ENCODE measurements at places on chromosomes 2 and 18.

- DNase-seq, result no peak
Measured at GRCh38 chr2:74715880-74716279, 61.8 kb downstream of the SEMA4F start.

- DNase-seq, result no peak
Measured at GRCh38 chr2:69620870-69621269, 22.7 kb downstream of the AAK1 start.

DNA sequence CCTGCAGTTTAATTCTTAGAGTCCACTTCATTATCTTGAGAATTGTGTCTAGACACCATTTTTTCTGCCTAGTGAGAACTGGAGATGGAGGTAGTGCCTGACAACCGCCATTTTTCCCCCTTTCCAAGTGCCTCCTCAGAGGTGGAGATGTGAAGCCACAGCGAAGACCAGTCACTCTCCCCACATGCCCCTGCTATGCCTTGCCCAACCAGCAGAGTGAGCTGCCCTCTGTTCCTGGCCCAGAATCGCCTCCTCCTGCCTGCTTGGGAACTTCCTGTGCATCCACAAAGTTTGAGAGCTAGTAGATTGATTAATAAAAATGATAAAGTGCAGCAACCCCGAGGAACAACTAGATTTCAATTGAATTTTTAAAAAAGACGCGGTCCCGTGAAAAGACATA, 123.3 kb downstream of the CLIP4 start:
- DNase-seq, result no peak

DNA sequence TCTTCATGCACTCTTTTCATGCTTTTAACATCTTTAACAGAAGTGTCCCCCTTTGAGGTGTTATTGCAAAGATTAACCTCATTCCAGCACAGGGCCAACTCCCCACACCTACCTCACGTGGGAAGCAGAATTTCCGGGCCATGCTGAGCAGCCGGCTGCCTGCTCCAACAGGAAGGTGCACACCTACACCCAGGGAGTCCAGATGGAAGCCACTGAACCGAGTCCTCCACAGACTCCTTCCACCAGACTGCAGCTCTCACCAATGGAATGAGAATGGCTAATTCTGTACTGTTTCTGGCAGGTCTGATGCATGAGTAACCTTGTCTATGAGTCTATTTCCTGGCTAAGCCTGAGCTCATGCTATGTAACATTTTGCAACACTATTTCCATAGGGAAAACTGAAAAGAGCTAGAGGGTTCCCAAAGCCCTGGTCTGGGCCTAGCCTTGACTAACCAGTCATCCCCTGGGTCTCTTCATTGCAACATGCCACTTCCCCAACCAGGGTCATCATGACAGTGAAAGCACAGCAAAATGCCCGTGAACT, 11.0 kb downstream of the ERFE start:
- DNase-seq, result no peak

DNA sequence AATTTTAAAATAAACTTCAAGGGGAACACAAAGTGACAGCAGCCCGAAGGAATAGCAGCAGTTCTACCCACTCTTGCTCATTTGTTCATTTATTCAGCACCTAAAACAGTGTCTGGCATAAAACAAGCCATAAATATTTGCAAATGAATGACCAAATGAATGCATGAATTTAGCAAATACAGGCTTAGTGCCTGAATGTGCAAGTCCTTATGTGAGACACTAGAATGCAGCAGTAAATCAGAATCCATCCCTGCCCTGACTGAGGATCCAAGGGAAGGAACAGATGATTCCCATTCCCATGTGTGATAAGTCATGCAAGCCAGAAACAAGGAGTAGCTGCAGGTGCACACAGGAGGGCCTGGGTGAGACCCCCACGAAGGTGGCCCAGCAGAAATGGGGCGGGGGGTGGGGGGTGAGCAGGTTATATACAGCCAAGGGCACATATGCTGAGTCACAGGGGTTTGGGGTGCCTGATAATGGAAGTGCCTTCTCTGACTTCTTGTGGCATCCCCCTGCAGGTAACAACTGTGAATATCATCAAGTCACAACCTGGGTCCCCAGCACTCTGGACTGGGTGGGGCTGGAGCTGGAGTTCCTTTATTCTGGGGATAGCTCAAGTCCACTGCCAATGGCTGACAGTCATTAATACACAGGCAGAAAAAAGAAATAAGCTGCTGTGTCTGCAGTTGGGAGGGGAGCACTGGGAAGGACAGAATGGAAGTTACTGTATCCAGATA, 311.9 kb downstream of the TXNL1 start:
- no peak for DNase-seq

DNA sequence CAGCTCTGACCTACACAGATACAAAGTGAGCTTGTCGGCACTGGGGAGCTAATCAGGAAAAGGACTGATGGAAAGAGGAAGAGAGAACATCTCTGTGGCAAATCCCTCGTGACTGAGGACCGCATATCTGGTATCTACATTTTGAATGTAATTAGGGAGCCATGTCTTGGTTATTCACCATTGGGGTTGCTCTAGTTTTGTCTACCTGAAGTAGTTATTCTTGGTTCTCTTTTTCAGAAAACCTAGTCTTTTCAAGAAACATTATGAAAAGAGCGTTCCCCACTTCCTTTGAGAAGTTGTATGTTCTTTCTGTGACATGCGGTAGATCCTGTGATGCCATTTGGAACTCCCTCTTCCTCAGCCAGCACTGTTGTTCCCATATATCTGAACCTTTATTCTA, 104.4 kb downstream of the DOCK10 start:
- no peak for DNase-seq

DNA sequence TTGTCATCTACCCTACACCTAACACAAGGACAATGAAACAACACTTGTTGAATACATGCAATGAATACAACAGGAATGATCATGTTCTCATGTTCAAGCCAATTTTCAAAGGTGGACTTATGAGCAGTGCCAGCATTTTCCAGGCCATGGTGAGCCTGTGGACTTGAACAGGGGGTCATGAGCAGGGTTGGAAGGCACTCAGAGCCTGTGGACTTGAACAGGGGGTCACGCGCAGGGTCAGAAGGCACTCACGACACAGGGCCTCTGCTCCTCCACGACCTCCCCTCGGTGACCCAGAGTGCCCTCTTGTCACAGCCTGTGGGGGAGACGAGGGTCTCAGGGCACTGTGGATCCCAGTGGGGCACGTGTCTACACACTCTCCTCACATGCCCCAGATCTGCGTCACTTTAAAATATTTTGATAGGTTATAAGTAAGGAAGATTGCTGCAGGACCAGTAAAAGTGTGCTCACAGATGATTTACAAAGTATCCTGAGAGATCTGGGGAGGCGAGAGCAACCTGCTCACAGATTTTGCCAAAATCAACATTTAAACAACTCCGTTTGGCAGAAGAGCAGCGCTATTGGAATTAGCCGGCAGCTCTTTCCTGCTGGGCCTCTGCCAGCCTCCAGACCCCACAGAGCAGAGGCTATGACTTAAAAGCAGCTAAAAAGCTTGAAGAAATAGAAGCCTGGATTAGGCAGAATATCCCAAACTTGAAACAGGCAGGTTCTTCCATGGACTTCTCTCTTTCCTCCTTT, 121.9 kb downstream of the TMEM18 start:
- DNase-seq, result no peak

- DNase-seq, result no peak
Measured at GRCh38 chr18:48441405-48441881, 32.3 kb upstream of the ZBTB7C start.

GRCh38 chr2:143345887-143346787, 216.9 kb downstream of the ARHGAP15 start:
- DNase-seq, result no peak

DNA sequence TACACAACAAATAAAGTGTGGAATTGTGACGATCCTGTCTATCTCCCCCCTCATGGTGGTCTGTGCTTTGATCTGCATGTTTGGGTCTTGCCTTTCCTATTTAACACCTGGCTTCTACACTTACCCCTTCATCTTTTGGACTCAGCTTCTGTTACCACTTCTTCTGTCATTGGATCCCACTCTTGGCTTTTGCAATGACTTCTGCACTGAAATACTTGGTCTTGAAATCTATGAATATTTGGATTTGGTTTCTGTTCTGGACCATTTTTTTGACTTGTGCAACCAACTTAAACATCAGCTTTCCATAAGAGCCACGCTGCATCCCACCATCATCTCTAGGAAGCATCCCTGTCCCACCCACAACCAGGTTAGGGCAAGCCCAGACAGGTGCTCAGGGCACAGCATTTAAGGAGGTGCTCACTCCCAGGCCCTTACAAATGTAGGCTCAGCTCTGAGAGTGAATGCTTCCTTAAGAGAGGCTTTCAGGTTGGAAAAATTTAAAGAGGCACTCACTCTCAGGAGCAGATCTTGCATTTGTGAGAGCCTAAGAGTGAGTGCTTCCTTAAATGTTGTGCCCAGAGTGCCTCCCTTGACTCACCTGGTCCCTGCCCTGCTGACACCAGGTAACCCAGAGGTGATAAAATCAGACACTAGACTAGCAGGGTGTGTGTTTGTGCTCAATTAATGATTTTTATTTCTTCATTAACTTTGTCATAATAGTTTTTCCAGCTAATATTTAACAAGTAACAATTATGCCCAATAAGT, 124.5 kb upstream of the SH3BP4 start:
- no peak for DNase-seq

DNA sequence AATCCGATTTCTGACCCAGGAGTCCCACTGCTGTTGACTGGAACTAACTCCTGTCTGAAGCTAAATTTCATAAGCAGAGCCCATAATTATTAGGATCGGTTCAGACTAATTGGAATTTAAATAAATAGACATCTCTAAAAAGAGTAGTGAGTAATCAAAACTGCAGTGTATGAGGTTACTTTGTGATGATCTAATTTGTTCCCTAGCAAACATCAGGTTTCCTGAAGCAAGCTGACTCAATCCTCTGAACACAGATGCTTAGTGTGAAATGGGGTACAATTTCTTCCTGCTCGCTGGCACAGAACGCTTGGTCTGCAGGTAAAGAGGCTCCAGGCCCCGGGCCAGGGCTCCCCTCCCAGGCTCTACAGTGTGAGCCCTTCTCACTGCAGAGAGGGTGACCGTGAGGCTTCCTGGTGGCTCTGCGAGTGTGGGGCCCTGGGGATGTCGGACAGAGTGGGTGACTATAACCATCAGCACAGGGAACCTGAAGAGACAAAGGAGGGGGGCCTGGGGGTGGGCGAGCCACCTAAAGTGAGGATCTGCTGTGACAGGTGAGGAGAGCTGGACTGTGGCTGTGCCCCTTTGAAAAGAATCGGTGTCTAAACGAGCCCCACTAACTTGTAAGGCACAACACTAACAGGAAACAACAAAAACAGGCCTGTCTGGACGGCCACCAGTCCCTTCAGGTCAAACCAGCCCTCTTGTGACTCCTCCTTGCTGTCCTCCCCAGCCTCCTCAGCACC, 20.2 kb downstream of the CHST10 start:
- peak; percentile 38 for DNase-seq

DNA sequence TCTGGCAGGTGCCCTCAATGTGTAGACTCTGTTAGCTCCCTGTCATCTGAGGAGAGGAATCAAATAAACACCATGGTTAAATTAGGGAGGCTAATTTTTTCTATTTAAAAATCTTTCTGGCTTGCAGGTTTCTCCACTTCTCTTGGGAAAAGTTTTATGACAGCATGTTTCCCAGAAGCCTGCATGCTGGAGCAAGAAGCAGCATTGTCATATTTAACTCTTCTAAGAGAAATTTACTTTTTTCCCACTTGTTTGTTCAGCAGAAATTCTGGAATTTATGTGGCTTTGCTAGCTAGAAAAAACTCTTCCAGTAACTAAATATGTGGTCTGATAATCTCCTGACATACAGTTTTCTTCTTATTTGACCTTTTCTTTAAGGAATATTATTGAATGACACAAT, 230.5 kb downstream of the PARD3B start:
- no peak for DNase-seq

- no peak for DNase-seq
Measured at GRCh38 chr2:4588606-4589005, 885.2 kb downstream of the DCDC2C start.

- no peak for DNase-seq
Measured at GRCh38 chr2:239767021-239767905, 257.9 kb downstream of the NDUFA10 start.

GRCh38 chr2:16073471-16073870, 133.1 kb downstream of the MYCN start:
- no peak for DNase-seq

- no peak for DNase-seq
Measured at GRCh38 chr2:160427629-160428404, 65.8 kb downstream of the RBMS1 start.

DNA sequence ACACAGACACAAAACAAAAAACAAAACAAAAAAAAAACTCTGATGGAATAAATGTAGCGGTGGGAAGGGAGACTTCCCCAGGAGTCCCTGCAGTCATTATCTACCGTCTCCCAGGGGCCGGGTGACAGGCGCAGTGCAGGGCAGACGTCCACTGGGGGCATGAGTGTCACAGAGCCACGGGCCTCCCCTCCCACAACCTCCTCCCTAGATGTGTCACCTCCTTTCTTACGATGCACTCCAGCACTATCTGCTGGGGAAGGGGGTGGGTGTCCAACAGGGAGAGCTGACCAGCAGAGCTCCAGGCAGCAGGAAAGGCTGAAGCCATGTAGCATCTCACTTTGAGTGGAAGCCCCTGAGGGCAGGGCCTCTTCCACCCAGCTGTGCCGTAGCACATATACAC, 84.5 kb downstream of the LONRF2 start:
- no peak for DNase-seq

DNA sequence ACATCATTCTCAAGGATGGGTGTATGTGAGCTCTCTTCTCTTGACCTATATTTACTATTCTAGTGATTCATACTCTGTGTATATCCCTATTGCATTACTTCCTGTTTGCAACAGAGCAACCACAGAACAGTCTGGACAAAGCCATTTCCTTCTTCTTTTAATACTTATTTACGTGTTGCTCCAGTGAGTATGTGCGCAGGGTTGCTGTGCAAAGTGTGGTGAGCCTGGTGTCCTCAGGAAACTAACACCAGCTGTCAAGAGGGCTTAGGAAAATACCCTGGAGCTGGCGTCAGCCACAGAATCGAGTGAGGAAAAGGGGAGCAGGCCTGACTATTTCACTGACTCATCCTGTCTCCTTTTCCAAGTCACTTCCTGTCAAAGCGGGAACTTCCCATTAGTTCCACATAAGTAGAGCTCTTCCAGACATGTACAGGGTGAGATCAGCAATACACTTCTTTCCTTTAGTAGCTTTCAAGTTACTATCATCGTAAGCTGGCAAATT, 214.1 kb upstream of the COPS8 start:
- no peak for DNase-seq

- DNase-seq, result no peak
Measured at GRCh38 chr2:118168615-118169014, 80.3 kb downstream of the INSIG2 start.

- DNase-seq, result no peak
Measured at GRCh38 chr18:50853863-50854271, 25.1 kb upstream of the ME2 start.

DNA sequence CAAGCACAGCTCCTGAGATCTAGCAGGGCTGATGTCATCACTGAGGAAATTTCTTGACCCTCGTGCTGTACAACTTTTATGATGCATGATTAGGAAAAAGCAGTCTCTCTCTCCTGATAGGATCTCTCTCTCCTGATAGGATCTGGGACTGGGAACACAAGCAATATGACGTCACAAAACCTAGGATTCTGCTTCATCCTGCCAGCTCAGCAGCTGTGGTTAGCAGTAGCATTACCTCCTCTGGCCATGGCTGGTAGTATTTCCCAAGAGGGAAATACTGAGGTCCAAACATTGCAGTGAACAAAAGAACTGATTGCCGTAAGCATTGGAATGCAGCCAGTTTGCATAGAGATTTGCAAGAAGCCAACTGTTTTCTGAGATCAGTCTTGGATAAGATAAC, 521.2 kb upstream of the POU3F3 start:
- no peak for DNase-seq

GRCh38 chr2:216698895-216699294, 3.5 kb upstream of the IGFBP5 start:
- DNase-seq, result no peak
